ENCODE measurements at places on chromosomes 1 and 21. TPM values are rescaled to one million over a fixed set of nuclear protein-coding genes. Genes with fewer than 3 reads are reported as not detected.

RIPPLY3 gene
- total RNA-seq, result not detected

DNA sequence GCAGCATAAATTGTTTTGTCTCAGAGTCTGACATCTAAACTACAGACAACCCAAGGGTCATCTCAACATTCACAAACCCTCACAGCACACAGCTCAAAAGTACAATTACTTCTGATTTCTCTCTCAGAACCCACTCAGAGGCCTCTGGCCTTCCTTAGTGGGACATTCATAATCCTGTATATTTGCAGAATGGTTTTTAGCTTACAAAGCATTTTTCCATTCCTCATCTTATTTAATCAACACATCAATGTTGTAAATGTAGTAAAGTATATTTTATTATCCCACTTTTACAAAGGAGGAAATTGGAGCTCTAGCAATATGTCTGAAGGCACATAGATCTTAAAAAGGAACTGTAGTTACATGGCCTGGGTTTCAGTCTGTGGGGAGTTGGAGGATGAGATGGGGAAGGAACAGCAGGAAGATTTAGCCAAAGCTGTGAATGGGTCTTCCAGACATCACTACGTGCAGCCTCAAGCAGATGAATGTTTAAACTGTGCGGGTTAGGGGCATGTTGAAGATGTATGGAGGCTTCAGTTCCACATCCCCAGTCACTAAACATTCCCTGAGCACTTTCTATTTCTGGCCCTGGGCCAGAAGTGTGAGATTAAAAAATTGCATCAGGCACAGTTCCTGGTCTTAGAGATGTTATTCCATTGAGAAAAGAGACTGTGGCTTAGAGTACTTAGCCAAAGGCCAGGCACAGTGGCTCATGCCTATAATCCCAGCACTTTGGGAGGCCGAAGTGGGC lies 13.3 kb downstream of the AKNAD1 start:
- no peak for DNase-seq

DNA sequence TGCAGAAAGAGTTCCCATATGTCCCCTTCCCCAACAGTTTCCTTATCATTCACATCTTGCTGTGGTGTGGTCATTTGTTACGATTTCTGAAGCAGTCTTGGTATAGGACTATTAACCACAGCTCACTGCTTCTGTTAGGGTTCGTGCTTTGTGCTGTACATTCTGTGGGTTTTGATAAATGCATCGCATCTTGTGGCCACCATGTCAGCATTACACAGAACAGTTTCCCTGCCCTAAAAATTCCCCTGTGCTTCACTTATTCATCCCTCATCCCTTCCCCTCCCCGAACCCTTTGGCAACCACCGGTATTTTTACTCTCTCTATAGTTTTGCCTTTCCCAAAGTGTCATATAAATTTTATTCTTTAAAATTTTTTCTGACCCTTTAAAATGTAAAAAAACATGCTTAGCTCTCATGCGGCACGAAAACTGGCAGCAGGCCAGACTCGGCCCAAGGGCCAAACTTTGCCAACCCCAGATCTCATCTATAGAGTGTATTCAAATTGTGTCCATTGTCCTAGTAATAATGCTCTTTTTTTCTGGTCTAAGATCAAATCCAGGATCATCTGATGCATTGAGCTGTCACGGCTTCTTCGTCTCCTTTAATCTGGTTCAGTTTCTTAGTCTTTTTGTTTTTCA lies 78.2 kb downstream of the SIM2 start:
- no peak for DNase-seq

DNA sequence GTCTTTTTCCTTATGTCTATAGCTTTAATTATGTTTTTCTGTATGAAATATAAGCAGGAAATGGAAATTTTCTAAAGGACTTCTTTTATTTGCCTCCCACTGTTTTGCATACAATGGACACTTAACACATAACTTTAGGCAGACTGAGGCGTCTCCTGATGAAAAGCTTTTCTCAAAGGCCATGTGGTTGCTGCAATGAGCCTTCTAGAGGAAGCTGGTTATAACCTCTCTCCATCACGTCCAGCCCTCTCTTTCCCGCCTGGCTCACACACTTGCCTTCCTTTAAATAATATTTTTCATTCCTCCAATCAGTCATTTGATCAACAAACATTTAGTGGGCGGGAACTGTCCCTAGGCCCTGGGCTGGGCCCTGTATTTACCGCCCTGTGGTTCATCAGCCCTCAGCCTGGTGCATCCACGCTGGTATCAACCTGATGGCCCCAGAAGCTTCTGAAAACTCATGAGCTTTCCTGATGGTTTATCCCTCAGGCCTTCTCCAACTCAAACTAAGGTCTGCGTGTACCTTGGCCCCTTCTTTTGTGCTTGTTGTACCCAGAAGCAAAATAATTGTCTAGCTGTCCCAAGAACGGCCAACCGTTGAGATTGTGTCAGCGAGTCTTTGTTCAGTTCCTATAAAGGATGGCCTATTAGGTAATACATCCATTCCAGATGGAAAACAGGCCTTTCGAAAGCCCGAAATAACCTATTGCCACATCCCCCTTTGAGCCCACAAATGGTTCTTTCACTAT lies 75.3 kb upstream of the LYST start:
- no peak for DNase-seq

DNA sequence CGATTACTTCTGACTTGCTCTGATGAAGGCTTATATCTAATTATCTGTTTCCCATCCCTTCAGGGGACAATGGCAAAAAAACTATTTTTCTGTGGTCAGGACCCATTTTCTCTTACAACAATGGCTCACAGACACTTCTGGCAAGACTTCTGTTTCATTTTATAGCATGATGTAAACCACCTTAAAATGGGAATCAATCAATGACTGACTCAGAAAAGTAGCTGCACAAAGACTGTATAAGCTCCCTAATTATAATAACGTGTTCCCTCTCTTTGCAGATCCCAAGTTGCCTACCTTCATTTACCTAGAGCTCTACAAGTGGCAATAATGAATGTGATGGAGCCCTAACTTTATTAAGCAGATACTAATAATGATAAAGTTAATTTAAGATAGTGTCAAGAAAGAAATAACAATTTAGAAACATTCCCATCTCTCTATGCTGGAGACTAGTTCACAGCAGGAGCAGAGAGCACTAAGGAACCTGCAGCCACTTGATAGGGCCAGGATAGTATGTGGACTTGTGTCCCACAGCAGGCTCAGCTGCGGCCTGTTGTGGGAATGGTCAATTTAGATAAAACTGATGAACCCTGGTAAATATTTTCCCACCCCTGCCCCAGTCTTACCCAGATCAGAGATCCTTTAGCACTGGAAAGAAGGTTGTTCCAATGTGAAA lies 538 bp downstream of the GBP2 start:
- DNase-seq, result no peak

DNA sequence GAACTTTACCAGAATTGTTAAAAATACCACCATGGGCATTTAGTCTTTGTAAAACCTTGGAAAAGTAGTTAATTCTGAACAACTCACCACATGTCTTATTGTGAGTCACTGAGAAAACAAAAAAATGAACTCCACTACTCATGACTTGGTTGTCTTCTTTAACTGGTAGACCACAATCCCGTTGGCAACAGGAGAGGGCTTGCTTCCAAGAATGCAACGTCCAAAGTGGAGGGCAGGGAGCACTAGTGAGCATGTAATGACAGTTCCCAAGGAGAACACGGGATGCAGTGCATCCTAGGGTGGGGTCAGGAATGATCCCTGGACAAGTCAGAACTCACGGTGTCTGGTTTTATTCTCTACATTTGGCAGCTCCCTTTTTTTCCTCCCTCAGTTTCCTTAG lies 15.2 kb upstream of the HMCN1 start:
- DNase-seq, result no peak
